ENCODE measurements at places on chromosomes 2 and 18.

- DNase-seq, result no peak
Observed at GRCh38 chr2:159891917-159892730, 94.1 kb upstream of the CD302 start.

DNA sequence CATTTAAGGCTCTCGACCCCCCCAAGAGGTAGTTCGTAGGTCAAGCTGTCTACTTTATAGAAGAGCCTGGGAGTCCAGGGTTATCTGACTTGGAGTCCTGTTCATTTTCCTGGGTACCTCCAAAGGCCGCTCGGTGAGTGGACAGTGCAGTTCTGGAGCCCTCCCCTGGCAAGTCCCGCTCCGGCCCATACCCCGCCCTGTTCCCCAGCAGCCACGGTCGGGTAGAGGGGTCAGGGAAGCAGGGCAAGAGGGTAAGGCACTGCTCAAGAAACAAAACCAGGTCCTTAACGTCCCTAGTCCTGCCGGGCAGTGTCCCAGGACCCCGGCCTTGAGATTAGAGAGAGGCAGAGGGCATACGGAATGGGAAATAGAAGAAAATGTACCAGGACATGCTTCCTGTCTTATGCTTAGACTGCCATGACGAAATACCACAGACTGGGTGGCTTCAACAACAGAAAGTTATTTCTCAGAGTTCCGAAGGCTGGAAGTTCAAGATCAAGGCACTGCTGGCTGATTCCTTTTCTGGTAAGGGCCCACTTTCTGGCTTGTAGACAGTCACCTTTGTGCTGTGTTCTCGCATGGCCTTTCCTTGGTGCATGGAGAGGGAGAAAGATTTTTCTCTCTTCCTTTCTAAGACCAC is 5.4 kb upstream of the HPCAL1 start:
- no peak for DNase-seq

GRCh38 chr2:69992310-69993047 is 31.0 kb upstream of the ASPRV1 start:
- no peak for DNase-seq

GRCh38 chr2:199861132-199861774 is 10.3 kb upstream of the FTCDNL1 start:
- no peak for DNase-seq

DNA sequence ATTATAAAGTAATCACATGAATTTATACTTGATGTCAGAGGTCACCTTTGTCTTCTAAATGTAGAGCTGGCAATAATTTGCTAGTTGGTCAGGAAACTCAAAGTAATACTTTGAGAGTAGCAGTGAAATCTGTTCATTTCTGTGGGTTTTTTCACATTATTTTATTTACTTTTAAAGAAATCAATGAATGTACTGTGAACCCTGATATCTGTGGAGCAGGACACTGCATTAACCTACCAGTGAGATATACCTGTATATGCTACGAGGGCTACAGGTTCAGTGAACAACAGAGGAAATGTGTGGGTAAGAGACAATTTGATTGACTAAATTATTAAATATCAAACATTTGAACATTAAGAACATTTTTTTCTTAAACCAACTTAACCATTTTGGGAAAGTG is 203.0 kb upstream of the RASGRP3 start:
- DNase-seq, result no peak

DNA sequence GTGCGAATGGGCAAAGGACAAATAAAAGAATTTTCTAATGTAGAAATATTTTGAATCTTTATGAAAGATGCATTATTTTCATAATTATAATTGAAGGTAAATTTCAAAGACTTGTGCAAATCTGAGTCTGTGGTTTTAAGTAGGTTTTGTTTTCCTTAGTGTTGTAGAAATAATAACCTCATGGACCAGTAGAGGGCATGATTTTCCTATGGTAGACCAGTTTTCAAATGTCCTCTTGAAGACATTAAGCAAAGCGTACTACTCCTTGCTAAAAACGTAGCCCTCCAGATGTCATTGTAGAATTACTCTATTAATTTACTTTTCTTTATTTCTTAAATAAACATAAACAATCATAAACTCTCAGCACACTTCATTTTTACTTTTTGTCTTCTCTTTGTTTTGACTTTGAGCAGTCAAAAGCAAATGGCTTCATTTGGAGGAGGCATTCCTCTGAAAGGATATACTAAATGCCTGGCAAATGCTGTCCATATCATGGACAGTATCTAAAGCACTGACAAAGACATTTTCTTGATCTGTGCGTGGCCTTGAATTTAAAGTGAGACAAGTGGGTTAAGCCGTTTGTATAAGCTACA is 85.8 kb upstream of the FAM237A start:
- peak; percentile 4 for DNase-seq
